ENCODE measurements at places on chromosomes 16 and 17.
A peak's percentile ranks its signal among the peaks of the same experiment; 100 is the strongest.

- DNase-seq: no peak
These were observed 5.4 kb downstream of the ABR start for GRCh38 chr17:1174263-1174880.

GRCh38 chr17:413706-414380, 61.2 kb upstream of the RPH3AL start:
- DNase-seq: no peak

DNA sequence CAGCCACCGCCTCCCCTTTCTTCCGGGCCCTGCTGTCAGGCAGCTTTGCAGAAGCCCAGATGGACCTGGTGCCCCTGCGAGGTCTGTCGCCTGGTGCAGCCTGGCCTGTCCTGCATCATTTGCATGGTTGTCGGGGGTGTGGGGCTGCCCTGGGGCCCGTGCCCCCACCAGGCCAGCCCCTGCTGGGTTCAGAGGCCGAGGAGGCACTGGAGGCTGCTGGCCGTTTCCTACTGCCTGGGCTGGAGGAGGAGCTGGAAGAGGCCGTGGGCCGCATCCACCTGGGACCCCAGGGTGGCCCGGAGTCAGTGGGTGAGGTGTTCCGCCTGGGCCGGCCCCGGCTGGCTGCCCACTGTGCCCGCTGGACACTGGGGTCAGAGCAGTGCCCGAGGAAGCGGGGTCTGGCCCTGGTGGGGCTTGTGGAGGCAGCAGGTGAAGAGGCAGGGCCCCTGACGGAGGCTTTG, 5.5 kb upstream of the TGFB1I1 start:
- DNase-seq: no peak

GRCh38 chr17:47850373-47850691, 631 bp downstream of the SP6 start:
- DNase-seq: no peak

- peak; percentile 36 for DNase-seq
These were observed 173.6 kb downstream of the IRF8 start for GRCh38 chr16:86072328-86073102.

DNA sequence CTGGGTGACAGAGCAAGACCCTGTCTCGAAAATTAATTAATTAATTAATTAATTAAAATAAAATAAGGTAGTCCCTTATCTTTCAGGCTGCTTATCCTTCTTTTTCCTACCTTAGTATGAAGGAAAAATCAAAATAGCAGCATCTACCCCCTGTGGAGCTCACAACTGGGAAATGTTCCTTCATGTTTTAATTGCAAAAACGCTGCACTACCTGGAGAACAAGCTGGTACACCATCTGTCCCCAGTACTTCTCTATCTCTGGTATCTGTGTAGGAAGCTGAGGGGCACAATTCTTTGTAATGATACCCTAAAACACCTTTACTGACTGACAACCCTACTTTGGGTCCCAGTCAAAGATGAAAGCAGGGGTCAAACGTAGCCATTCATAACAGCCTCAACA, 55.1 kb upstream of the MNT start:
- no peak for DNase-seq

DNA sequence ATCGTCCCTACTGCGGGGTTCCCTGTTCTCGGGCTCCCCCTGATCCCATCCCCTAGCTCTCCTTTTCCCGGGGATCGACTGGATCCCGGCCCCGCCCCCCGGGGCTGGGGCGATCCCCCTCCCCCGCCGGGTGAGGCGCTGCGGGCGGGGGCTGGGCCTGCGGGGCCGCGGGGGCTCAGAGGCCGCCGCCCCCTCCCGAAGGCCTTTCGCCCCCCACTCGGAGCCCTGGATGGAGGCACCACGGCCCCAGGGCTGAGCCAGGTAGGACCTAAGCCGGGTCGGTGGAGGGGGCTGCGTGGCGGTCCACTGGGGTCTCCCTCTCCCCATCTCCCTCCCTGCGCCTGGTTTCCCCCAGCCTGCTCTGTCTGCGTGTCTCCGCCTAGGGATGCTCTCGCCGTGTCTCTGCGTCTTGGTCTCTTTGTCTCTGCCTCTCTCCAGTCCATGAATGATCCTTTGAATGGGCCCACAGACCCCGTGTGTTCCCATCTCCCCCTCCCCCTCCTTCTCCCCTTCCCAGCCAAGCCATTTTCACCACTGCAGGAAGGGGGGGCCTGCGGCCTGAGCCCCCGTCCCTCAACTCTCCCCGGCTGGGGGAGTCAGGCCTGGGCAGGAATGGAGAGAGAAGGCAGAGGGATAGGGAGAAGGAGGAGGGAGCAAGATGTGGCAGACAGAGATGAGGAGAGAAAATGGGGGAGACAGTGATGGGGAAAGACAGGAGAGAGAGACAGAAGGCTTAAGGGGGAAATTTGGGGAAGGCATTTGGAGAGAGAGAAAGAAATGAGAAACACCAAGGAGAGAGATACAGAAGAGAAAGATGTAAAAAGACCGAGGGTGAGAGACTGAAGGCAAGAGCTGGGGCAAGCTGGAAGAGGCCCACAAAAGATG, 1.7 kb upstream of the TMEM256 start:
- DNase-seq: no peak

DNA sequence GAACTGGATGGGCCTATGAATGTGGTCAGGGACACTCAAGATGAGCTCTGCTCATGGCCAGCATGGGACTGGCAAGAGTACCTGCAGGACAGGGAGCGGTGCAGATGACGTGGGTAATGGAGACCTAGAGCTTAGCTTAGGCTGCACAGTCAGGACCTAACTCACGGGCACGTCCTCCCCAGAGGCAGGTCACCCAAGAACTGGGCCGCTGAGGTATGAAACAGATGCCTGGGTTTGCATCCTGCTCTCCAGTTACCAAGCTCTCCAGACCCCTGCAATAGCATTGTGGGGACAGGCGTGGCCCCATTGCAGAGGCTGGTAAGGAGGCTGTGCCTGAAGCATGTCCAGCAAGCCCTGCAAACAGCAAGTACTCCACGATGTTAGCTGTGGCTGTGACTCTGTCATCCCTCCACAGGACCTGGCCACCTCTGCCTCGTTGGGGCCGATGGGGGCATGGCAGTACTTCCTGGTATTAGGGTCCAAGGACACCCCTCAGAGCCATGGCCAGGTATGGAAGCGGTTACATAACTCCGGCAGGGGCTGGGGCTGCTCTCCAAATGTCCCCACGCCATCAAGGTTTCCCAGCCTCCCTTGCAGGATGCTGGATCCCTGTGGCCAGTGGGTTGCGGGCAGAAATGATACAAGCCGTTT, 37.5 kb upstream of the RBFOX3 start:
- no peak for DNase-seq

DNA sequence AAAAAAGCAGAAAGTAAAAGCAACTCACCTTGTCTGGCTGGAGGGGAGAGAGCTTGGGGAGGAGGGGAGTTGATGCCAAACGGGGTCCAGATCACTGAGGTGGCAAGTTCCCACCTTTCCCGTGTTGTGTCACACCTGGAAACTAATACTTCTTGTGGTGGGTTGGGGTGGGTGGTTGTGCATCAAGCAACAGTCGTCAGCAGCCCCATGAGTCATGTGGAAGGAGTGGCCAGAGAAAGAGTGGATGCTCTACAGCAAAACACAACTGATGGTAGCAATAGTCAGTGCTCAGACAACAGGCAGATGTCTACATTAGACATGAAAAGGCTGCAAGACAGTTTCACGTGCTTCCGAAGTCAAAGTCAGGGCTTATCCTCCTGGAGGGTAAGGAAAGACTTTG, 35.4 kb downstream of the ARSG start:
- DNase-seq: no peak

GRCh38 chr17:58621174-58621573, 70.7 kb downstream of the TEX14 start:
- no peak for DNase-seq

DNA sequence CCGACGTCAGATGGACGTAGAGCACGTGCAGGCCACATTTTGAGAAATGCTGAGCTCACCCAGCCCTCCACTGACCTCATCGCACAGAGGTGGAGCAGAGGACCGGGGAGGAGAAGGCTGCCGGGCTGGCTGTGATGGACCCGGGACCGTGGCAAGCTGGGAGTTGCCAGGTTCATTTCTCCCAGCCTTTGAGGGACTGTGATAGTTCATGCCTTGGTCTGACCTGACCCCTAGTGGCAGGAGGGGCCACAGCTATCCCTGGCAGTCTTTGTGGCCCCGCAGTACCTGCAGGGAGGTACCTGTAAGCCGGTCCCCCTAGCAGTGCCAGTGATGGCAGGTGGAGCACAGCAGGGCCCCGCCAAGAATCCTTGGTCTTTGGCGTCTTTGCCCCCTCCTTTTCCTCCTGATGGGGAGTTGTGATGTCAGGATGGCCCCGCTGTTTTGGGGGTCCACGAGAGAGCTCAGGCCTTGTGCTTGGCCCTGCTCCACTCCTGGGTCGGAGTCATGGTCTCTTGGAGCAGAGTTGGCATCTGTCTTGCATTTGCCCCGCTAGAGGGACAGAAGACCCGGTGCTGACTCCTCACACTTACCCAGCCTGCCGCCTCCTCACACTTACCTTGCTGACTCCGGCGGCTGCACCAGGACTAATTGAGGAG, 50.4 kb downstream of the OR1D5 start:
- peak; percentile 59 for DNase-seq

GRCh38 chr16:70663524-70664324, 17.4 kb downstream of the IL34 start:
- DNase-seq: no peak

DNA sequence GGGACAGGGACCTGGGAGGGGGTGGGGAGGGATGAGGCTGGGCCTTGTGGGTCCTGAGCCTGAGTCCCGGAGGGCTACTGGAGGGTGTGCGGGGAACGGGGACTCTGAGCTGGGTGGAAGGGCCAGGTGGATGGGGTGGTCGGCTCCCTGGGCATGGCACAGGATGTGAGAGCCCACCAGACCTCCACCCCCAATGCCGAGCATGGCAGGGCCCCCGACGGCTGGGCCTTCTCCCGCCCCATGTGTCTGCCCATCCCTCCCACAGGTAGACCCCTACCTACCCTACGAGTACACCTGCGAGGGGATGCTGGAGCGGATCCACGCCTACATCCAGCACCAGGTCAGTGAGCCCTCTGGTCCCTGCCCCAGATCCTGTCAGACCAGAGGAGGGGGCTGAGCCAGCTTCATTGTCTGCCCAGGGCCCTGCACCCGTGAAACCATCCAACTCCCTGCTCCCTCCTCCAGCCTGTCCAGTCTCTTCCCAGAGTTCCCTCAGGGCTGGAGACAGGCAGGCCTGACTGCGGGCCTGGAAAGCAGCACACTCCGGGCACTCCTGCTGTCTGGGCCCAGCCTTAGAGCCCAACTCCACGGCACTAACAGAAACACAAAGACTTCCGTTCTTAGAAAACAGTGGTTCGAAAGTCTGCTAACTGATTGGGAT, 78.0 kb downstream of the MGAT5B start:
- DNase-seq: no peak

DNA sequence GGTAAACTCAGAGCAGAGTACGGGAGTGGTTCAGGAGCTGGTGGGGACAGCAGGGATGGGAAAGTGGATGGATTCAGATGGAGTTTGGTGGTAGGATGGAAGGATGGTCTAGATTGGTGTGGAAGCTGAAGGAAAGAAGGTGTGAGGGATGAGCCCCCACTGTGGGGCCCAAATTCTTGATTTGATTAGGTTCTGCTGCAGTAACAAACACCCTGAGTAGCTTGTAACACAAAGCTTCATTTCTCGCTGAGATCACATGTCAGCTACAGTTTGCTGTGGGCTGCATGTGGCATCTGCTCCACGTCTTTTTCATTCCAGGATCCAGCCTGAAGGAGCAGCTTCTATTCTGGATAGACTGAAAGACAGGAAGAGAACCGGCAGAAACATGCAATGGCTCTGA, 143.8 kb downstream of the IRX3 start:
- DNase-seq: no peak

- no peak for DNase-seq
These were observed 264.8 kb upstream of the RPL38 start for GRCh38 chr17:73938706-73939105.

GRCh38 chr16:88724855-88725555, 18.7 kb downstream of the CTU2 start:
- DNase-seq: no peak

DNA sequence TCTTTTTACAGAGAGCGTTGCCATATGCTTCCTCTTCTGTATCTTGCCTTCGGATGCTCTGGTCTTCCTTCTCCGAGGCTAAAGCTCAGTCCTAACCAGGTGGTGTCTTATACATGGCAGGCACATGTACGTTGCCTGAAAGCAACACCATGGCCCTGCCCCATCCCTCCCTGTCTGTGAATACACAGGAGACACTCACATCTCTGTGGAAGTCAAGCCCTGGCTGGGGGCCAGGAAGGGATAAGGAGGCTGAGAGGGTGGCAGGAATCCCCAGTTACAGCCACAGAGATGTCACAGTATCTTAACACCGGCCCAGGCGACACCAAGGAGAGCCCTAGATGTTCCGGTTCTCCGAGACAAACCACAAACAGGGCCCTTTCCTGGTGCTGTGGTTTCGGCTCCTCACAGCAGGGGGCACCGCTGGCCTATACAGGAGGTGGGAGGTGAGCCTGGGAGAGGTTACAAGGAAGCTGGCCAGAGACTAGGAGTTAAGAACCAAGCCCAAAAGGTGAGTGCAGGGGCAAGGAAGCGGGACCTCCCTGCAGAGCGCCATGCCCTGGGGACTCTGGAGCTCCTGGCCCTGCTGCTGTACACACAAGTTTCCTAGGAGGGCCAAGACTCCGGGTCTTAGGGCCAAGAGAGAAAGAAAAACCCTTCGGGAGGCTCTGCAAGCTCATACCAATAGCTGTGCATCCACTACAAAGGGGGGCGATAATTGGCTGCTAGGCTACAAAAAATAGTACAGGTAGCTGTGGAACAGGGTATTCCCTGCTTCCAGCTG, 41.7 kb downstream of the SRL start:
- DNase-seq: peak; percentile 15

- DNase-seq: no peak
These were observed 98.3 kb downstream of the CMIP start for GRCh38 chr16:81542609-81543570.

DNA sequence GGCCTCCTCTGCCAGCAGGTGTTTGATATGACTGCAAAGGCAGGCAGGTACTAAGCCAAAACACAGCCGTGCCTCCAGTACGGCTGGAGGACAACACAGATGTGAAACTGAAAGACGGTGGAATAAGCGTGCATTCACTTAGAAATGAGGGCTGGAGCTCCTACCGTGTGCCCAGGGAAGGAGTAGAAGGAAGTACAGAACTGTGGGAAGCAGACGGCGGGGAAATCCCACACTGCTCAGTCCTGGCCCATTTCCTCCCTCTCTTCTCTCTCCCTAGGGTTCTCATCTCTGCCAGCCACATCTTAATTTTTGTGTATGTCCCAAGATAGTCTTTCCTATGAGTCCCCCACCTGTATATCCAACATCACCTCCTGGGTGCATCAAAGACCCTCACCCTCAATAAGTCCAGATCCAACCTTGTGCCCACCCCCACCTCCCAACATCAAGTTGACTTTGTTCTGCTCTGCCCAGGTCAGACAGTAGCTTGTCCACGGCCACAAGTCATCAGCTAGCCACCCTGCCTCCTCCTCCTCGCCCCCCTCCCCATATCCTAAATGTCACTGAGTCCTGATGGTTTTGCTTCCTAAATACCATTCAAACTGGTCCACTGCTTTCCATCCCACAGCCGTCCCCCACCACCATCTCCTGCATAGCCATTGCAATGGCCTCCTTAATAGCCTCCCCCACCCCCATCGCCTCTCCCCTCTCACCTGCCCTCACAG, 77.1 kb upstream of the RPL38 start:
- DNase-seq: no peak
